Liver (tissue), 10 donors: ENCODE measurements at places on chromosomes 16 and 17. TPM values are rescaled to one million over a fixed set of nuclear protein-coding genes. Genes with fewer than 3 reads are reported as not detected.

The KCNH6 gene
- not detected for polyA plus RNA-seq

The PRAC1 gene
- polyA plus RNA-seq = not detected

The CDT1 gene
- polyA plus RNA-seq = 0.11 TPM

The PNMT gene
- polyA plus RNA-seq = 0.26 TPM

The FZD2 gene
- polyA plus RNA-seq = not detected

The ASPSCR1 gene
- polyA plus RNA-seq = 19.0 TPM
